ENCODE measurements at places on chromosomes 1 and 21. TPM values are rescaled to one million over a fixed set of nuclear protein-coding genes. Genes with fewer than 3 reads are reported as not detected.

The KIRREL1 gene
- 119 TPM for total RNA-seq

The EPHA8 gene
- total RNA-seq: 0.13 TPM

The XKR8 gene
- not detected for total RNA-seq

The LIN28A gene
- total RNA-seq: not detected

The ANGPTL3 gene
- not detected for total RNA-seq
